ENCODE measurements at places on chromosomes 11 and 22.

DNA sequence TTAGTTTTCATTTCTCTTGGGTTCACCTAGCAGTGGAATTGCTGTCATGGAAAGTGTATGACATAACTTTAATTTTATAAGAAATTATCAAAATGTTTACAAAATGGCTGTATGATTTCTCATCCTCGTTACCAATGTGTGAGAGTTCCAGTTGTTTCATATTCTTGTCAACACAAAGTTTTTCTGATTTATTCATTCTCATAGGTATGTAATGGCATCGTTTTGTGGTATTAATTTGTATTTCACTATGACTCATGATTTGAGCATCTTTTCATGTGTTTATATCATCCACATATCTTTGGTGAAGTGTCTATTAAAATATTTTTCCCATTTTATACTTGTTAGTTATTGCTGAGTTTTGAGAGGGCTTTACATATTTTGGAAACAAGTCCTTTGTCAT lies 5.5 kb downstream of the FAM111B start:
- no peak for DNase-seq

DNA sequence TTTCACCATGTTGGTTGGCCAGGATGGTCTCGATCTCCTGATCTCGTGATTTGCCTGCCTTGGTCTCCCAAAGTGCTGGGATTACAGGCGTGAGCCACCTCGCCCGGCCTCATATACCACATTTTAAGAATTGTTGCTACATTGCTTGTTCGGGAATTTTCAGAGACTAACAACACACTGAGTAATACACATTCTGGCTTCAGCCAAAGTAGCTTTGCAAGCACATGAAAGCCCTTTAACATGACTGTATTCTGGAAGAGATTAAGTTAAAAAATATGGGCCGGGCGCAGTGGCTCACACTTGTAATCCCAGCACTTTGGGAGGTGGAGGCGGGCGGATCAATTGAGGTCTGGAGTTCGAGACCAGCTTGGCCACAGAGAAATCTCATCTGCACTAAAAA lies 15.0 kb downstream of the CRTAM start:
- DNase-seq, result no peak

GRCh38 chr11:26730414-26731083 lies 8.7 kb upstream of the SLC5A12 start:
- no peak for DNase-seq

- DNase-seq, result no peak
Observed at GRCh38 chr11:113341388-113342165, 27.2 kb downstream of the TTC12 start.

GRCh38 chr11:45745065-45745811 lies 59.7 kb upstream of the SLC35C1 start:
- DNase-seq, result no peak

DNA sequence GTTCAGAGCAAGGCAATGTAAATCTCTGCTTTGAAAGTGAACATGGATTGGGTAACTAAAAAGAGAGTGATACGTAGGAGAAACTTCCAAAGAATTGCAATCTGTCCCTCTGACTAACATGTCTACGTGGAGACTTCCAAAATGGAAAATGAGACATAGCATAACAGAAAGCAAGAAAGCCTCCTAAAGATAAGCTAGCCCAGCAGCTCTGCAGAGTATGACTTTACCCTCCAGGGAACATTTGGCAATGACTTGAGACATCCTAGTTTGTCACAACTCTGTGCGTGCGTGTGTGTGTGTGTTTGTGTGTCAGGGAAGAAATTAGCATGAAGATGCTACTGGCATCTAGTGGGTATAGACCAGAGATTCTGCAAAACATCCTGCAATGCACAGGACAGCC lies 817.4 kb downstream of the NTM start:
- DNase-seq, result no peak

- DNase-seq, result no peak
Observed at GRCh38 chr11:967995-968751, 42.5 kb downstream of the AP2A2 start.

- DNase-seq, result no peak
Observed at GRCh38 chr22:20230777-20231420, 37.2 kb downstream of the RTN4R start.

- DNase-seq, result no peak
Observed at GRCh38 chr22:39894554-39895092, 1.1 kb upstream of the ENTHD1 start.

DNA sequence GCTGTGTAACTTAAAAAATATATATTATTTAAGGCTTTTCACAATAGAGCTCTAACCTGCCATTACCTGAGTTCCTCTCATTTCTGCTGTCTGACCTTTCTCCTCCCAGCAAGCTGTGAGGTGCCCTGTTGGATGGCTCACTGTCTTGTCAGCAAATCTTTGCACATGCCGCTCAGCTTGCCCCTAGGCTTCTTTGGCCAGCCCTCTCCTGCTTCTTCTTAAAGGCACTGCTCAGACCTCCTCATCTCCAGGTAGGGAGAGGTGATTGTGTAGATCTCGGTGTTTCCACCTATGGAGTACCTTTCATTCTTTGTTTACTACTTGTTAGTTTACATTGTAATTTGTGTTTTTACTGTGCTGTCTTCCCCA lies 96.5 kb downstream of the EXT2 start:
- DNase-seq, result no peak

- no peak for DNase-seq
Observed at GRCh38 chr11:105244160-105244825, 104.7 kb upstream of the CARD18 start.

DNA sequence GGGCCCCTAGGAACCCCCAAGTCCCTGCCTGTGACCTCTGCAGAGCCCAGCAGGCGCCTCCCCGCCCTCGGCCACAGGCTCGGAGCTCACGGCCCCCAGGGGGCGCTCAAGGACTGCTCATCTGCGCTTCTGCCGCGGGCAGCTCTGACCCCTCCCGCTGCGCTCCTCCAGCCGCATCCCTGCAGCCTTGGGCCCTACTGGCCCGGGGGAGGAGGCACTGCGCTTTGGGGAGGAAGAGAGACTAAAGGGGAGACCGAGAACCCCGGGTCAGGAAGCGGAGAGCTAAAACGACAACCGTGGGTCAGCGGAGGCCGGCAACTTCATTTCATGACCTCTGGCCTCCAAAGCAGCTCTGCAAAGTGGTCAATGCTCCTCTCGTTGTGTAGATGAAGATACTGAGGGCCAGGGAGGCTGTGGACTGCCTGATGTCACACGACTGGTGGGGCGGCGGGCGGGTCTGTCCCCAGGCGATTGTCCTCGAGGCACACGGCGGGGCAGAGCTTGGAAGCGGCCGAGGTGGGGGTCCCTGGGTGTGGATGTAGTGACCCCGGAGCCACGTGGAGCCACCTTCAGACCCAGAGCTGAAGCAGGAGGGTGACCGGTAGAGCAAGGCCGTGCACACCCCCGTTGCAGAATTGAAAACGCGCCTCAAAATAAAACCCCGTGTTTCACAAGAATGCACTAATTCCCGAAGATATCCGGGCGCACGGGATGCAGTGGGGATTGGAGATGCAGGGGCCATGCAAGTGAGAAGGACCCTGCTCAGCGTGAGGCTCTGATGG lies 2.7 kb upstream of the KRTAP5-6 start:
- DNase-seq, result peak; percentile 75

DNA sequence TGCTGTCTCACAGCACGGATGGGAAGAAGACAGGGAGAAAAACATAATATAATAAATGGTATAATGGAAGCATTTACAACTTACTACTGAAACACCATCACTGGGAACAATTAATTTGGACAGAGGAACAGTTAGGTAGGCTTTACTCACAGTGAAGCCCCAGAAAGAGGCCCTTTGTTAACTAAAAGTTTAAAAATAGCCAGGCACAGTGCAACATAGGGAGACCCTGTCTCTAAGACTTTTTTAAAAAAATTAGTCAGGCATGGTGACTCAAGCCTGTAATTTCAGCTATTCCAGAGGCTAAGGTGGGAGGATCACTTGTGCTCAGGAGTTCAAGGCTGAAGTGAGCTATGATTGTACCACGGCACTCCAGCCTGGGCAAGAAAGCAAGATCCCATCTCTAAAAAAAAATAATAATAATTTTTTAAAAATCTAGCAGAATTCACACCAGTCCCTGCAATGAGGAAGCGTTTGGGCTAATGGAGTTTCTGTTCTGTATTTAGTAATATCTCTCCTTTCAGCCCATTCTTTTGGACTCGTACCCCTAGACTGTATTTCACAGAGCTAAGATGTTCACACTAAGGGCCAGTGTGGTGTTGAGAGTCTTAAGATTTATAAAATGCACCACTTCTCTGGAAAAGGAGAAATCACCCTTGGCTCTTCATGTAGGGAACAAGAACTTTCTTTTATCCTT lies 275.5 kb downstream of the SOX6 start:
- DNase-seq, result no peak

GRCh38 chr11:87361891-87362290 lies 324.2 kb downstream of the TMEM135 start:
- no peak for DNase-seq

DNA sequence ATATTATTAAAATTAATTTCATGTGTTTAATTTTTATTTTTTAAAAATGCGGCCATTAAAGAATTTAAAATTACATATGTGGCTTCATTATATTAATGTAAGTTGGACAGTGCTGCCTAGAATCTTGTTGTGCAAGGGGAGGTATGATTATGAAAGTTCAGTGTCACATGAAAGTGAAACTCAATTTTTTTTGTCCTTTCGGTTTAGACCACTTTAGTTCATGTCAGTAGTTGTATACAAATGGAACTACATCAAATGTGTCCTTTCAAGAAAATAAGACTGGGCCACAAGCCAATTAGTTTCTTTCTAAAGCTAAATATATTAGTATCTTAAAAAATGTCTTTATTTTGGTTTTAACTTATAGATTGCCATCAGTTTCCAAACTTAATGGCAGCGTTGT lies 35.7 kb downstream of the TBCEL start:
- DNase-seq, result no peak

DNA sequence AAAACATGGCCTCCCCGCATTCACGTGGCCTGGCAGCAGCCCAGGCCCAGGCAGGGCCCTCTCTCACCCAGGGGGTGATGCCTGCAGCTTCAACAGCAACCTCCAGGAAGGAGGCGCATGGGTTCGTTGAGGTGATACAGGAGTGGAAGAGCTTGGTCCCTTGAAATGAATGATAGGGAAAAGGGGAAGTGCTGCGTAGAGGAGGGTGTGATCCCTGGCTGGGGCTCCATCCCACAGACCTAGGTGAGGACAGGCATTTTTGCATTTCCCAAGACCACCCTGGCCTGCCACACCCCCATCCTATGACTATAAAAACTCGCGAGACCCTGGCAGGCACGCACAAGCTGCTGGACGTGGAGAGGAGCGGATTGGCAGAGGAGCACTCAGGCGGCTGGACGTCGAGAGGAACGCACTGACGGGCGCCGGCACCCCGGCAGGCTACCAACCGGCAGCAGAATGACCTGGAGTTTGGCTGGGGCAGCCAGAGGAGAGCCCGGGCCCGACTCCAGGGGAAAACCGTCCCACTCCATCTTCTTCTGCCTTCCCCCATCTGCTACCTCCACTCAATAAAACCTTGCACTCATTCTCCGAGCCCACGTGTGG lies 32.6 kb downstream of the RTN4R start:
- no peak for DNase-seq

DNA sequence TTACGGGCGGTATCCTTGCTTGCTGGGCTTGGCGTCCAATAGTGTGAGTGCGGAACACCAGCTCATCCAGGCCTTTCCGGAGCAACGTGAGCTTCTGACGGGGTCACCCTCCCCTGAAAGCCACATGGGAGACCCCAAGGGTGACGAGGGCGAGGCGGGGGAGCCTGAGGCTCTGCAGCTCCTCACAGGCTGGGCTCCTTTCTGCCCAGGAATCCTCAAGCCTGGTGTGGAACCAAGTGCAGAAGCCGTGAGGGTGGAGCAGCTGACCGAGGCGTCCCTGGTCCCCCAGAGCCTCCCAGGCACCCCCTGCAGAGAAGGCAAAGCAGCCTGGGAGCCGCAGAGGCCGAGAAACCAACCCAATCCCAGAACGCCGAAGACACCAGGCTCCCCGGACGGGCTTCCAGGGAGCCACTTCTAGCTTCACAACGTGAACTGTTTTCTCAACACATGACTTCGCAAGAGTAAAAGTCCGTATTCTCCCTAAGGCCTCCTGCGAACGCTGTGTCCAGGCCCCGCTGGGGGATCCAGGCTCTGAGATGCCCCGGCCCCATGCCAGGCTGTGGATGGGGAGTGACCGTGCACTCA lies 530.3 kb downstream of the BRD1 start:
- no peak for DNase-seq

DNA sequence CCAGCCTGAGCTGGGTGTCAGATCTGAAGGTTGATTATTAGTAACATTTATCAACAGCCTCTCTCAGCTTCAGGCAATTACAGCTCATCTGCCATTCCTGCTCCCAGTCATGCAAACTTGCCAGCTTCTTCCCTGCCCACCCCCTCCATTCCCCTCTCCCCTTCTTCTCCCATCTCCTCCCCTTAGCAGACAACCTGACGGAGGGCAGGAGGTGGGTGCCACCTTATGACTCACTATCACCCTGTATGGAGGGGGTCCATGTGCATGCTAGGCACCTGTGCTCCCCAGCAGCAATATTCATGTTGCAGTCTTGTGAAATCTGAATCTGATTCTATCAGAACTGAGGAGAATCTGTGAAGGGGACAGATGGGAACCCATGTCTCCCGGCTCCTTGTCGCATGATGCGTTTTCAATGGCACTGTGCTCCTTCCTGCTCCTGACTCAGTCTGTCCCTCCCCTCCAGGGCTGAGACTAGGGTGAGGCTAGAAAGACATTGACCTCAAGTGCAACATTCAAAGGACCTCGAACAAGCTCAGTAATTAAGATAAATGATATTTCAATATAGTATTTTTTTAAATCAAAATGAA lies 46.3 kb upstream of the TUB start:
- DNase-seq, result no peak

GRCh38 chr11:126307706-126308105 lies 3.8 kb downstream of the DCPS start:
- no peak for DNase-seq

- DNase-seq, result no peak
Observed at GRCh38 chr11:33321422-33321821, 64.2 kb downstream of the HIPK3 start.

- no peak for DNase-seq
Observed at GRCh38 chr11:86148345-86148747, 79.5 kb upstream of the PICALM start.

DNA sequence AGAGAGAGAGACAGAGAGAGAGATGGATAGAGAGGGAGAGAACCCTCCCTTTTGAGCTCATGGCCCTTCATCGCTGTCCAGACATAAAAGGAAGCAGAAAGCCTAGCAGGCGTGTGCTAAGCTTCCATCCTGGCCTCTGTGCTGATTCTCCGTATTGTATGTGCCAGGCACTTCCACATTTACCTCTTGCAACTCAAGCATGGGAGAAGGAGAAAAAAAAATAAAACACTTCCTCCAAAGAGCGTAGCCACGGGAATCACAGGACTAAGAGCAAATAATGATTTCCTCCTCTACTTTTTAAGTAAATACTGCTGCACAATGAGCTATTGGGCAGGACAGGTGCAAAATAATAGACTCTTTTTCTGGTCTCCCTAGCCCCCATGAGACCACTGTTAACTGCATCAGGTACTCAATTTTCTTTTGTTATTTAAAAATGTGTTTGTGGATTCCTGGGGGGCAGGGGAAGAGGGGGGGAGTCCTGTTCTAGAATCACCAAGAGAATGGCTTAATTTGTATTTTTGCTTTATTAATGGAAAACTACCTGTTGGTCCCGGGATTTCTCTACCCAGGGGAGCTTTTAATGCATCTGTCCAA lies 154.3 kb downstream of the NXPE2 start:
- no peak for DNase-seq

GRCh38 chr11:2744166-2744565 lies 44.4 kb upstream of the KCNQ1OT1 start:
- DNase-seq, result no peak

Measured in activated CD4-positive, alpha-beta T cell treated with anti-CD3 and anti-CD28 coated beads, Interleukin-2, amount 50 U/mL, for 4 hours (primary cell).